ENCODE measurements at places on chromosomes 13 and 19.

DNA sequence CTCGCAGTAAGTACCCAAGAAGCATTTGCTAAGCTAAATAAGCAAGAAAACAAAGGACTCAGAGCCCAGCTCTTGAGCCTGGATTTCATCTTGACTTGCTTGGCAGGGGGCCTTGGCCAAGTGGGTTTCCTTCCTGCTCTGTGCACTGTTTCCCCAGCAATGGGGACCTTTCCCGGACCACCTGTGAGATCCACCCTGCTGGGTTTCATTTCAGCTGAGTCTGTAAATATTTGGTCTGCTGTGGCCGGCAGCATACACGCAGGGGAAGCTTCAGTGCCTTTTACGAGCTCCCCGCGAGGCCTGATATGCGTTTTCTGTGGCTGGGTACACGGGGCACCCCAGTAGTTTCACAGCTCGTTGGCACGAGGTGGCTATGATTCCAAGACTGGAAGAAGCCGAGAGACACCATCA lies 12.4 kb upstream of the TINCR start:
- no peak for DNase-seq

GRCh38 chr13:32752997-32753606 lies 166.8 kb downstream of the PDS5B start:
- DNase-seq = no peak

DNA sequence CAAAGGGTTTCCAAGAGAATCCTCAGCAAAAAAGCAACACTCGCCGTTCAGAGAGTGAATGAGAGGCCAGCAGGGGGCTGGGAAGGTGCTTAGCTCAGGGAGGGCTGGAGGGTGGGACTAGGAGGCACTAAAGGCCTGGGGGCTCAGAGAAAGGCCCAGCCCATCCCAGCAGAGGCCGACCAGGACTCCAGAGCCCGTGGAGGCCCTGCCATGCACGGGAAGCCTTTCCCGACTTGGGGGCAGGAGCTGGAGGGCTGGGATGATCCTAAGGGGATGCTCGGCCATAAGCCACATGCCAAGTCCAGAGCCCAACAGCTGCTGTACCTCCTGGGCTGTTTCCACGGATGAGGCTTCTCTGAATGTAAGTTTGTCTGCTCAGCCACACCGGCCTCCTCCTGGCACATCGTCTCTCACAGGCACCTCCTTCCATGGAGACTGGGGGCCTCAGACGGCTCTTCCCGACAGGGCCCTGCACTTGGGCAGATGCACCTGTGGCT lies 19.5 kb downstream of the RASA3 start:
- no peak for DNase-seq

GRCh38 chr19:43651758-43652545 lies 12.3 kb upstream of the CADM4 start:
- no peak for DNase-seq

DNA sequence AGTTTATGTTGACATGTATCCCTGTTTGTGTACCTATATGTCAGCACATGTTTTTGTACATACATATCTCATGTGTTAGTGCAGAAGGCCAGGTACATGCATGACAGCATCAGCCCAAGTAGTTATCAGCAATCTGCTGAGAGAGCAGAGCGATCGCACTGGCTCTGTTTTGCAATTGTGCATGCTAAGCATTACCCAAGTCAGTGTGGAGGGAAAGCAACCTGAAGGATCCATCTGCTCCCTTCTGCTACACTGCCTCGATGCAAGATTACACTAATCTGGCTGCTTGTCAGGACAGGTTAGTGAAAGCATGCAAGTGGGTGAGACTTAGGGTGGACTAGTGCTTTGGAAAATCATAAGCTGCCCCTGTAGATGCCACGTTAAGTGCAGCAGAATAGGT lies 211.8 kb downstream of the PCCA start:
- DNase-seq = no peak

- no peak for DNase-seq
Observed at GRCh38 chr13:110326263-110326904, 19.3 kb downstream of the COL4A2 start.

- no peak for DNase-seq
Observed at GRCh38 chr19:6340493-6341201, 7.2 kb upstream of the ACER1 start.

DNA sequence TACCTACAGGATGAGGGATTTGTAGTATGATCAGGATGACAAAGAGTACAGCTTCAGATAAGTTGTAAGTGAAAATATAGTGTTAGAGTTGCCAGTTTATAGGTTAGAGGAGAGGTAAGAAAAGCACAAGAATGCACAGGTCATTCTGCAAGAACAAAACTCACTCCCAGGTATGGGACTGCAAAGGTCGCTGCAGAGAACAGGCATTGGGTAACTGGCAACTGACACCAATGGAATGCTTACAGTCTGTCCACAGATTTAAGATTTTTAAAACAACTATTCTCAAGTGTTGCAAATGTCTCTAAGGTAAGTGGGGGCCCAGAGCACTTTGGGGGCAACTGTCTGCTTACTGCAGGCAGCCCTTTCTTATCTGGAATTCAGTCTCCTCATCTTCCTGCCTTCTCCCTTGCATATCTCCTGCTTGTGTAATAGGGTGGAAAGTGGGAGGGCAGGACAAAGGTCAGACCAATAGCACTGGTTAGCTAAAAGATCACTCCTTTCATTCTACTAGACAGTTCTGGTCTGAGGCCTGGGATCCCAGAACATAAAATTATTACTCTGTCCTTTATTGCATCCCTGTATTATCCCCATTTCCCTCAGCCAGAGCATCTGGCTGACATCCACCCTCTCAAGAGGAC lies 42.3 kb upstream of the ZNF726 start:
- no peak for DNase-seq

DNA sequence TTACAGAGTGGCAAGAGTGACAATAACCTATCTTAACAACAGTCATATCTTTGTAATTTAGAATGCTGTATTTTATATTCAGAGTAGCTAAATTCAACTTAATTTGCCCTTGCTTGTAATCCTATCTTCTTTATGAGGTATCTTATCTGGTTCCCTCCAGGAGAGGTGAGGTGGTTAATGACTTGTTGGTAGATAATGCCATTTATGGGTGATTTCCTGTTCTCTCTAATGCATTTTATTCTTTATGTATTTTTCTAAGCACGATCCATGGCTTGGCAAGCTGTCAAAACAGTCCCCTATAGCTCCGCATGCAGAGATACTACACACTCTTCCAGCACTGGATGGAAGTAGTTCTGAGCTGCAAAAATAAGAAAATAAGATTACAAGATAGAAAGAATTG lies 267.9 kb downstream of the LMO7 start:
- no peak for DNase-seq

DNA sequence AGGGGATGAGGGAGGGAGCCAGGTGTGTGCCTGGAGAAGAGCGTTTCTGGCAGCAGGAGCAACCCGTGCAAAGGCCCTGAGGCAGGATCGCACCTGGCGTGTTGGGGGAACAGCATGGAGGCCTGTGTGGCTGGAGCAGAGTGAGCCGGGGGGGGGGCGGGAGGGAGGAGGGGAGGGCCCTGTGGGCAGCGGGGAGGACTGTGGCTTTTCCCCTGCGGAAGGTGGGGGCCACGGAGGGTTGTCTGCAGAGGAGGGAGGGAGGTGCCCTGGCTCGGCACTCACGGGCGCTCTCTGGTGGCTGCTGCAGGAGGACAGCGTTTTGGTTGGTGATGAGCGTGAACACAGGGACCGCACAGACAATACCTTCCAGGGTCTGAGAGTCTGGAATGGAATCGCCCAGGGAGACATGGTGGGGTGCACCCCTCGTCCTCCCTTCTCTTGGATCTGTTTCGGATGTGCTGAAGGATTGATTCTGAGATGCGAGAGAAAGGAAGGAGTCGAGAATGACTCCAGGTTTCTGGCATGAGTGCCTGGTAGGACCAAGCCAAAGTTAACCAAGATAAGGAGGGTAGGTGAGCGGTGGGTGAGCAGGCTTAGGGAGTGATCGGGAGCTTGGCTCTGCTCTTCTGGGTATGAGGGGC lies 6.5 kb downstream of the RAB11B start:
- DNase-seq = peak; percentile 46

GRCh38 chr19:19120308-19121231 lies 17.7 kb downstream of the TMEM161A start:
- DNase-seq = no peak

GRCh38 chr13:105008604-105009003 lies 1526.9 kb downstream of the EFNB2 start:
- no peak for DNase-seq

- DNase-seq = no peak
Observed at GRCh38 chr19:44687888-44688287, 11.1 kb upstream of the CEACAM16 start.

- no peak for DNase-seq
Observed at GRCh38 chr13:110521296-110521680, 40.2 kb downstream of the RAB20 start.

GRCh38 chr13:105763851-105764250 lies 771.6 kb downstream of the EFNB2 start:
- no peak for DNase-seq

DNA sequence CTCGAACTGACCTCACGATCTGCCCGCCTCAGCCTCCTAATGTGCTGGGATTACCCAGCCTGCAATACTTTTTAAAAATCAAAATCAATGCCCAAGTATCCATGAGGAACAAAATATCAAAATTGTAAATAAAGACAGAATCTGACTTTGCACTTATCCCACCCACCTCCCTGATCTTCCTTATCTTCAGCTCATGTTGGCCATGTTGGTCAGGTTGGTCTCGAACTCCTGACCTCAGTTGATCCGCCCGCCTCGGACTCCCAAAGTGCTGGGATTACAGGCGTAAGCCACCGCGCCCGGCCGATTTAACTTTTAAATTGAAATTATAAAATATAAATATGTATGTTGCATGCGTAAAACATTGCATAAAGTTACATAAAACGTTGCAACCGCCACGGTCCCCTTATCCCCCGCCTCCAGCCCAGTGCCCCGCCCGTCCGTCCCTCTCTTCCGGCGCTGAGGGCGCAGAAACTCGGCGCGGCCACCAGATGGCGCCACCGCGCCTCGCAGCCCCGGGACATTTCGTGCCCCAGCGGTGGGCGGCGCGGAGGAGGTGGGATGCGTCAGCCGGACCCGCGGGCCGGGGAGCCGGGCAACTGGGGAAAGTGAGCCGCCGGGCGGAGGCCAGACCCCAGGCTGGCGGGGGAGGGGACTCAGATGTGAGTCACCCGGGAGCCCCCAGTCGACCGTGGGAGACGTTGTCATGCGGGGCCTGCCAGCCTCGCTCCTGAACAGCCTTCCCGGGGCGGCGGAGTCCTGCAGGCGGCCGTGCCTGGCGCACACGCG lies 1.5 kb upstream of the GADD45B start:
- DNase-seq = peak; percentile 86

DNA sequence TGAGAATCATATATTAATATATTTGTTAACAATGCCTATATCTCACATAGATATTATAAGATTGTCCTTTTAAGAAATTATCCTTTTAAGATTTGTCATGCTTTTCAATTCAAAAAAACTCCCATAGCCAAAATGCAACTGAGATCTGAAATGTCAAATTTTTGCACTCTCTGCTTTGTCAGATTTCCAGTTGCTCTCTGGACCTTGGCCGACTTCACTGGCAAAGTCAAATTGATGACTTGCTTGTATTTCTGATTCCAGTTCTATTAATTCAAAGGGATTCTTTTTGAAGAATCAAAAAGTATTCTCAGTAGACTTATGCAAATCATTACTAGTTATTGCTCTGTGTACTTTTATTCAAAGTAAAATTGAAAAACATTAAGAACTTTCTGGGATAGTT lies 101.2 kb upstream of the SCEL start:
- DNase-seq = no peak

DNA sequence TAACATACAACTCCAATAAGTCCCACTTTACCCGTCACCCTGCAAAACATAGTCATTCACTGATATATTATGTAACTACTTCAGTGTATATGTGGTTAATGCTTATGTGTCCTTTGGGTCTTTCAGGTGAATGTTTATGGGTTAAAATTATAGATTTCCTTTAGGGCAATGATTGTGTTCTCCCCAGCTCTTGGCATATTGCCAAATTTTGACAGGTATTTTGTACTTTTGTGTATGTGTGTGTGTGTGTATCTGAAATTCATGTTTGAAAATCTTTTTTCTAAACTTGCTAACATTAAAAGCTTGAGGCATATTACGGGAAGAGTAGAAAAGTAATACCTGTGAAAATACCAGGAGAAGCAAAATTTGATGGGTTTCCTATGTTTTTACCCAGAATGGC lies 8.2 kb downstream of the CDK8 start:
- DNase-seq = no peak

GRCh38 chr19:30719189-30719998 lies 347.2 kb downstream of the ZNF536 start:
- DNase-seq = no peak

- no peak for DNase-seq
Observed at GRCh38 chr19:54178581-54179261, 5.8 kb upstream of the TMC4 start.

DNA sequence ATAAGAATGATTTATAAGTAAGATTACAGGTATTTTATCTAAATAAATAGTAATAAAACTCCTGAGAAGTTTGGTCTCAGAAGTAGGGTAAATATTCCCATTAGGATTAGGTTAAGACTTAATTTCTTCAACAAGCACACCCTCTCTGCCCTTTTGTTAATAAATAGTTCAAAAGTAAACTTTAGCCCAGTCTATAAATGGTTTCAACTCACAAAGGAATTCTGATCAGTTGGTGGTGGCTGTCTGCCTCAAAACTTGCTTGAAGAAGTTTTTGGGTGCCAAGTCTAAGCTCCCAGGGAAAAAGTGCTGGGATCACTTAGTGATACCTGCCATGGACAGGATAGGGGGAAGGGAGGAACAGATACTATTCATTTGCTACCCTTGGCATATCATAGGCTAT lies 22.9 kb downstream of the MBNL2 start:
- no peak for DNase-seq

DNA sequence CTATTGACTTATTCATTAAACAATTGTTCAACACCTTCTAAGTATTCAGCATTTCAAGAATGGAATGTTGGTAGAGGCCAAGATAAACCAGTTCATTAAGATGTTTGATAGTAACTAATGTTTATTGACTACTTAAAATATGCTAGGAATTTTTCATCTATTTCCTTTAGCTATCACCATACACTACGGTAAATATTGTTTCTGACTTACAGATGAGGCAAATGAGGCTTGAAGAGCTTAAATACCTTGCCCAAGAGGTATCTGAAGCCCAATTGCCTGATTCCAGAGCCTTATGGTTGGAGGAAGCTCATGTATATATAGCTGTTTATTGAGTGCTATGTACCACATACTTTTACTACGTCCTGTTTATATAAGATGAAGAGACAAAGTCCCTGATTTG lies 286.2 kb downstream of the NDFIP2 start:
- no peak for DNase-seq

GRCh38 chr13:31919971-31920726 lies 111.4 kb upstream of the FRY start:
- no peak for DNase-seq

- DNase-seq = no peak
Observed at GRCh38 chr19:38951187-38951586, 20.4 kb downstream of the MRPS12 start.

DNA sequence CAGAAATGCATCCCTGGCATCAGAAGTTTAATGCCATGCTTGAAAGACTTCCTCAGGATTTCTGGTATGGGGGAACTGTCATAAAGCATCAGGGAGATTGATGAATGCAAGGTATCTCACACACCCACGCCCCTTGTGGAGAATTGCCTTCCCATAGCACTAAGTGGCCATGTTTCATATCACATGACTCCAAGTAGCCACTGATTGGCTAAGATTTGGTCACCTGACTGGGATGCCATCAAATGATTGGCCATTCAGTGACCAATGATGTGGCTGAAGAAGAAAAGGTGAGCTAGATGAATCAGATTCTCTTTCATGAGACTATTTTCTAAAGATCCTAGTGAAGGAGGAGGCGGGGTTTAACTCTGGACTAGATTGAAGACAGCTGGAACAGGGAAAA lies 7.3 kb downstream of the KLK8 start:
- no peak for DNase-seq

GRCh38 chr13:111857336-111857735 lies 209.6 kb upstream of the SOX1 start:
- DNase-seq = no peak

All from stimulated activated CD8-positive, alpha-beta memory T cell treated with anti-CD3 and anti-CD28 coated beads, Interleukin-7, amount 100 ng/mL, for 4 hours (primary cell).